ENCODE measurements at places on chromosomes 3 and 15.

DNA sequence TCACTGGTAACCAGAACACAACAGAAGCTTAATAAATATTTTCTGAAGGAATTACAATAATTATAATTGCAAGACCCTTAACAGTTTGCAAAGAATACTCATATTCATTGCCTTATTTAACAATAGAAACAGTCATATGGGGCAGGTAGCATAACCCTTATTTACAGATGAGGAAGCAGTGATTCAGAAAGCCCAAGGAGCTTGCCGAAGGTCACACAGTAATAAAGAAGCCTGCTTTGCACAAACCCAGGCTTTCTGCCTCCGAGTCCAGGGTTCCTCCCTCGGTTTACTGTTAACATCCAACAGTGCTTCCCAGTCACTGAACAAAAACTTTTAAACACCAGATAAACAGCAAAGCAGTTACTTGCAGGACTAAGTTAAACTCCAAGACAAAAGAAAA lies 35.3 kb downstream of the SRGAP3 start:
- no peak for DNase-seq

DNA sequence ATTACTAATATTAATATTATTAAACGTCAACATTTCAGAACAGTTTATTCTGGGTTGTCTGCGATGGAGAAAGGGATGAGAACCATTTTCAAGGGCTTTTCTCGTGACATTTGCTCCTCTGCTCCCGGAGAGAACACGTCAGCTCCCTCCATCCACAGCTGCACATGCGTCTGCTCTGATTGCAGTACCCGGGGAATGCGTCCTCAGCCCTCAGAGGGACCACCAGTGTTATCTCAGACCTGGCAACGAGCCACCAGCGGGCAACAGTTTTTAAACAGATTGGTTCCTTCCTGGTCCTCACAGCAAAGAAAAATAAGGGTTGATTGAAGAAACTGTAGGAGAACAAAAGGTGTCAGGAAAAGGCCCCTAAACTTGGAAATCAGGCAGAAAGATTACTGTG lies 202.2 kb upstream of the ADAMTS9 start:
- no peak for DNase-seq

DNA sequence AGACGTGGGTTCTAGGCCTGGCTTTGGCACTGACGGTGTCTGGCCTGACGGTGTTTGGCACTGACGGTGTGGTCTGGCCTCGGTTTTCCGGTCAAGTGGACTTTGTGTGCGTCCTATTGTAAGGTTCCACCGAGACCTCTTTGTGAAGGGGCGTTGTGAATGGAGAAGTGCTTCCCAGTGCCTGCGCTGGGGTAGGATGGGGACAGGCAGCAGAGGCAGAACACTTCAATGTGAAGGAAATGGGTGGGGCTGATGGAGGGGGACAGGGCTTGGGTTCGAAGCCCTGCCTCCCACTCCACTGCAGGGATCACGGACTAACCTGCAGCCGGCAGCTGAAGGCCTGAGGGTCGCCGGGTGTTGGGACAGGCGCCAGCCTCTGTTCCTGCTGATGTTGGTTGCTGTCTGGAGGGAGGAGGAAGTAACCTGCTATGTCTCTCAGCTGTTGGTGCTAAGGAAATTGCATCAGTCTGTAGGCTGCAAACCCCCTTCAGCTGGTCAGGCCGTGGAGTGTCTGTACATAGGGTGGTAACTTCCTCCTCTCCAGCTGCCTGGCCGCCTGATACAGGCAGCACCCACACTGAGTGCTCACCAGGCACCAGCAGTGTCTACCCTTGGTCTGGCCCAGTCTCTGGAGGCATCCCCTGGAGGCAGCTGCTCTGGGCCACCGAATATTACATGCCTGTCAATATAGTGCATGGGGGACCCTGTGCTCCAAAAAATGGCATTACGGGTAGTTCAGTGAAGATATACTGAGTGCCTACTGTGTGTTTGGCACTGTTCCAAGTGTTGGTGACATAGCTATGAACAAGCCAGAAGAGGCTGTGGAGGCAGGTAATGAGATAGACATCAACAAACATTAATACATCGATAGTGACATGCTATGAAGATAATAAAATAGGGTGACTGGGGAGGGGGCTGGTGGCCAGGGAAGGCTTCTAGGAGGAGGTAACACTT lies 1.1 kb downstream of the TM6SF1 start:
- peak; percentile 89 for DNase-seq

DNA sequence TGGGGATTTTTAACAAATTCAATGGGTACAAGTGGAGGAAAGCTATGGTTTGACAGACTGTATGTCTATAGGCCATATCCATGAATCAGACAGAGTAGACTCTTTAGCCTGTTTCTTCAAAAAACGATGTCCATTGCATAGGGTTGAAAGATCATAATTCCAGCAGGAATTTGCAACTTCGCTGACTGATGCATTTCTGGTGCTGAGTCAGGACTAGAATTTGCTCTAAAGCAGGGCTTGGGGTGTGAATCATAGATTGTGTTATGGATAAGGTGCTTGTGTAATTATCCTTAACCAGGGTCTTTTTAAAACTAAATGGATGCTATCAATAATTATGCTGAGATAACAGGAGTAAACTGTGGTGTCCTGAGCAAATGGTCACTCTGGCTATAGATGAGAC lies 200.4 kb upstream of the TBC1D5 start:
- no peak for DNase-seq

DNA sequence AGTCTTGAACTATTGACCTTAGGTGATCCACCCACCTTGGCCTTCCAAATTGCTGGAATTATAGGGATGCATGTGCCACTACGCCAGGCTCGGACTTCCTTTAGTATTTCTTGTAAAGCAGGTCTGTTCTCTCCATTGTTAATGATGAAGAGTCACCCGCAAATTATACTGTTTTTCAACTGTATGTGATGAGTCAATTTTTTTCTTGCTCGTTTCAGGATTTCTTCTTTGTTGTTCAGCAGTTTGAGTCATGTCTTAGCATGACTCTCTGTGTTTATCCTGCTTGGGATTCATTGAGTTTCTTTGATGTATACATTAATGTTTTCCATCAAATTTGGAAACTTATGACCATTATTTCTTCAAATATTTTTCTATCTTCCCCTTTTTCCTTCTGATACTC lies 28.9 kb downstream of the GRAMD1C start:
- DNase-seq: no peak

DNA sequence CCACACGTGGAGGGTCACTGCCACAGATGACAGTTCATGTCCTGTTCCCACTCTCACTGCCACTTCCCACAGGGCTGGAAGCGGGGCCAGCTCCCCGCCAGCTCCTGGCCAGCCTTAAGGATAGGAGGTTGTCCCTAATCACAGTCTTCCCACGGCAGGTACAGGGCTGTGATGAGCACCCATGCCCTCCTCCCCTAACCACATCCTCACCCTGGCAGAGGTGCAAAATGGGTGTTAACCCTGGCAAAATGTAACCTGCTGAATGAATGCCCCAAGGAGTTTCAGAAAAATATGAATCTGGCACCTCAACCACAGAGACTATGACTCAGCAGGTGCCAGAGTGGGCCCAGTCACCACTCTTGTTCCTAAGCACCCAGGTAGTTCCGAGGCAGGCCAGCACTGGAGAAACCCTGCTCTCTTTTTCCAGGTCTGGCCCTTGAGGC lies 185.1 kb upstream of the TPM1 start:
- DNase-seq: no peak

- no peak for DNase-seq
Measured at GRCh38 chr15:82572311-82572710, 32.1 kb upstream of the RPS17 start.

GRCh38 chr3:9248522-9249271 lies 749 bp downstream of the SRGAP3 start:
- DNase-seq: peak; percentile 18

DNA sequence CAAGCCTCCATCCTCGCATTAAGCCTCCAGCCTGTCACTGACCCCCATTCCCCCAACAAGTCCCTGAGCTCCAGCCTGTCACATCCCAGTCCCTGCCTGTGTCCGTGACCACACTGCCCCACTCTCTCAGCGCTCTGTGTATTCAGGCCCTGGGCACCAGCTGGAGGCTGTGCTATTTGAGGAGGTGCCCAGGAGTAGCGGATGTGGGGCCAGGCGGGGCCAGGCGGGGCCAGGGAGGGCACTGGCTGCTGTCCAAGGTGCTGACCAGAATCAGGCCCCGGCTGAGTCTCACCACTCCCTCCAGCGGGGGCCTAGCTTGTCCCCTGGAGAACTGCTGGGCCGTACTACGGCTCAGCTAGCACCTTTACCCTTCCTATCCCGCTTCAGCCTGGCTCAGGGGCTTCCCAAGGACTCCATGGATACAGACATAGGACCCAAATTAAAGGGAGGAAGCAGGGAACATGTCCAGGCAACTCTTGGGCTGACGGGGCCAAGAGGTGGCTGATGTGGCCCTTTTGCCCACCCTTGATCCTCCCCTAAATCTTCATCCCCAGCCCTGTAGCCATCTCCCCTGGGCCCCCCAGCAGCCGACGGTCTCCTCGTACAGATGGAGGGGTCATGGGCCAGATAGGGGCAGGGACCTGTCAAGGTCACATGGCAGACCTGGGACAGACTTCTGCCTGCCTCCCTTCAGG lies 1.1 kb downstream of the HHATL start:
- DNase-seq: peak; percentile 85
